Hepatocyte (in vitro differentiated cells): ENCODE measurements at places on chromosomes 12 and 14. TPM values are rescaled to one million over a fixed set of nuclear protein-coding genes. Genes with fewer than 3 reads are reported as not detected.
A peak's percentile ranks its signal among the peaks of the same experiment; 100 is the strongest.

GRCh38 chr12:52073531-52074381 lies 4.0 kb downstream of the ATG101 start:
- H3K27ac ChIP-seq = no peak overlapping the region
- no peak for DNase-seq
- H3K27me3 ChIP-seq = no peaks in the 10 kb centered on the region
- H3K36me3 ChIP-seq = no peaks in the 10 kb centered on the region

- H3K4me3 ChIP-seq = no peak overlapping the region
- no peaks in the 10 kb centered on the region for H3K36me3 ChIP-seq
- H3K27me3 ChIP-seq = no peaks in the 10 kb centered on the region
- H3K4me1 ChIP-seq = peaks cover 4% of the 10 kb centered on the region
Observed at GRCh38 chr12:727321-727720, 25.1 kb upstream of the WNK1 start.

GRCh38 chr12:62525271-62525670 lies 58.6 kb downstream of the MON2 start:
- H3K27ac ChIP-seq = no peak overlapping the region
- H3K4me3 ChIP-seq = no peak overlapping the region
- H3K4me1 ChIP-seq = peaks cover 6% of the 10 kb centered on the region
- no peak for DNase-seq
- H3K27me3 ChIP-seq = no peaks in the 10 kb centered on the region
- H3K36me3 ChIP-seq = peaks cover 3% of the 10 kb centered on the region

DNA sequence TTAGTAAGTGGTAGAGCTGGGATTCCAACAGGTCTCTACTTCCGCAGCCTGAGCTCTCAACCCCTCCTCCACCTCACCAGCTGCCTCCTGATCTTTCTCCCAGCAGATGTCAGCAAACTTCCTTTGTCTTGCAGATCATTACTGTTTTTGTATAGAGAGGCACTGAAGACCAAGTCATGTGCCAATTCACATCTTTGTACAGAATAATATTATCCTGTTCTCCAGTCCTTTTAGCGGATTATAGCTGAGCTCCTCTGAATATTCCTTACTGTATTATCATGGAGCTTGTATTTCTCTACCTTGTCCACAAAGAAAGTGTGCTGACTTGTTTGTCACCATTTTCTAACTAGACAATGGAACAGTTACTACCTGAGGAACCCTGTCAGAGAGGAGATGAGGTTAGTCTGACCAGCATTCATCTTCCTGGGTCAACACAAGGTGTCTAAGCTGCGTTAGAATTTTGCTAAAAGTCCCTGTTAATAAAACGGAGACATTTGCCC lies 142.3 kb upstream of the ARHGAP5 start:
- no peaks in the 10 kb centered on the region for H3K36me3 ChIP-seq
- peak; percentile 78 for DNase-seq
- peak overlapping the region; percentile 92 for H3K27ac ChIP-seq
- H3K4me3 ChIP-seq = no peak overlapping the region
- no peaks in the 10 kb centered on the region for H3K27me3 ChIP-seq

GRCh38 chr14:35213143-35213788 lies 78.9 kb upstream of the PSMA6 start:
- H3K4me3 ChIP-seq = no peak overlapping the region
- no peaks in the 10 kb centered on the region for H3K27me3 ChIP-seq
- H3K4me1 ChIP-seq = peaks cover 4% of the 10 kb centered on the region
- no peaks in the 10 kb centered on the region for H3K36me3 ChIP-seq
- H3K27ac ChIP-seq = no peak overlapping the region

- H3K36me3 ChIP-seq = no peaks in the 10 kb centered on the region
- H3K27me3 ChIP-seq = no peaks in the 10 kb centered on the region
- no peak overlapping the region for H3K4me3 ChIP-seq
Observed at GRCh38 chr12:118870551-118870950, 110.8 kb upstream of the SRRM4 start.

- peak overlapping the region; percentile 87 for H3K4me3 ChIP-seq
- H3K36me3 ChIP-seq = no peaks in the 10 kb centered on the region
- no peaks in the 10 kb centered on the region for H3K4me1 ChIP-seq
Observed at GRCh38 chr14:89027097-89027740, 202.8 kb downstream of the TTC8 start.

The MSRB3 gene
- polyA plus RNA-seq = 16.9 and 17.1 TPM in 2 replicates
